ENCODE measurements at places on chromosomes 3 and 15. TPM values are rescaled to one million over a fixed set of nuclear protein-coding genes. Genes with fewer than 3 reads are reported as not detected.

GRCh38 chr3:14429237-14429636 lies 26.8 kb downstream of the SLC6A6 start:
- no peak for DNase-seq

DNA sequence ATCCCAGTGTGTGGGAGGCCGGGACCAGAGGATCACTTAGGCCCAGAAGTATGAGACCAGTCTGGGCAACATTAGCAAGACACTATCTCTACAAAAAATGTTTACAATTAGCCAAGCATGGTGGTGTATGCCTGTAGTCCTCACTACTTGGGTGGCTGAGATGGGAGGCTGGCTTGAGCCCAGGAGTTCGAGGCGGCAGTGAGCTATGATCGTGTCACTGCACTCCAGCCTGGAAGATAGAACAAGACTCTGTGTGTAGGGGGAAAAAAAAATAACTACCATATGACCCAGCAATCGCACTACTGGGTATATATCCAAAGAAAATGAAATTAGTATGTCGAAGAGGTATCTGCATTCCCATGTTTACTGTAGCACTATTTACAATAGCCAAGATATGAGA lies 22.6 kb downstream of the RYK start:
- no peak for DNase-seq

GRCh38 chr3:31009881-31010280 lies 115.4 kb upstream of the GADL1 start:
- DNase-seq = no peak

- DNase-seq = peak; percentile 50
These were observed 42.2 kb downstream of the CLDN18 start for GRCh38 chr3:138051947-138052802.

GRCh38 chr15:99916668-99917223 lies 183.5 kb upstream of the LYSMD4 start:
- DNase-seq = no peak

DNA sequence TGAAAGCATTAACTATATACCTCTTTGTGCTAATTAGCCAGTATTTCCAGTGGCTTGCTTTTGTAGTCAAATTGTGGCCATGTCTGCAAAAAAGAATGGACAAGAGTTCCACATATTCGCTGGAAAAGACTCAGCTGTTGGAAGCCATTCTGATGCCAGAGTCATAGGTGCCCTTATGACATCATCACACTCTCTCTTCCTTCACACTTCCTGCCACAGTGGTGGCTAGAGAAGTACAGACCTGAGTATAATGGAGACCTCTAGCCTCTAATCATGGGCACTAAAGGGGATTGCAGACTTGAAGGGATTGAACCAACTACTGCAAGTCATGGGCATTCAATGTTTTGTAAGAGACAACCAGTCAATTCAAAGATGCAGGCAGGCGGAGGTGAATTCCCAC lies 38.3 kb upstream of the IQCF6 start:
- DNase-seq = no peak

DNA sequence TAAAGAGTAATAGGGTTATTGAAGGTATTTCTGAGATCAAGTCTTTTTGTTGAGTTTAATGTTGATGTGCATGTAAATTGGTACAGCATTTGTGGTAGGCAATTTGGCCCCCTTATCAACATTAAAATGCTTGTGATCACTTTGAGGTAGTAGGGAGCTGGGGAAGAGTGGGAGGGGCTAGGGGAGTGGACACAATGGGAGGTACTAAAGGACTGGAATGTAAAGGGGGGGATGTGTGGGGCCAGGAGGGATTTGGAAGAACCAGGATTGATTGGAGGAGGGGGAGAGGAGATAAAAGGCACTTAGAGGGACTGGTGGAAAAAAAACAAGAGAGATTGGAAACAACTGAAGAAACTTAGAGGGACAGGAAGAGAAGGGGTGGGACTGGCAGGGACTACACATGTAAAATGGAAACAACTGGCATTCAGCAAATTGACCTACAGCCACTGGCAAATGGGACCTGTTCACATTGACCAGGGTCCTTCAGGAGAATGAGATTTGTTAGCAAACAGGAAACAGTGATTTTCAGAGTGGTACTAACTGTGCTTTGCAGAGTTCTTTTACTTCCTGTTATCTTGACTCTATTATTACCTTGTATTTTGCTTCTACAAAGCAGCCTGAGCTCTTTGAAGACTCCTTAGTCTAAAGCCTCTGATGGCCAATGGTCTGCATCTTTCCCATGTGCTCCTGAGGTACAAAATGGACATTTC lies 47.8 kb upstream of the ZBTB38 start:
- DNase-seq = no peak

DNA sequence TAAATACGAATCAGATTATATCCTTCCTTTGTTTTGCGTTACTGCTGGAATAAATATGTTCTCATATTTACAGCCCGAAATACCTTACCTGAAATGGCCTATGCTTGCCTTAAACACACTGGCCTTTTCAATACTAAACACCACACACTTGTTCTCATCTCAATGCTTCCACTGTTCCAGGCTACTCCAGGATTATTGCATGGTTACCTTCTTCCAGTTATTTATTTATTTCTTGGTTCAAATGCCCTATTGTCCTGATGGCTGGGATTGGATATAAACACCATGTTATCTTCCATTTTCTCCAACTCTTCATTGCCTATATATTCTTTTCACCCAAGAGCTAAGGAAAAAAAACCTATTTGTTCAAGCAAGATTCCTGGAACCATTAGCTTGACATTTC lies 125.3 kb downstream of the SI start:
- no peak for DNase-seq

GRCh38 chr3:82556113-82556512 lies 794.7 kb upstream of the GBE1 start:
- no peak for DNase-seq

DNA sequence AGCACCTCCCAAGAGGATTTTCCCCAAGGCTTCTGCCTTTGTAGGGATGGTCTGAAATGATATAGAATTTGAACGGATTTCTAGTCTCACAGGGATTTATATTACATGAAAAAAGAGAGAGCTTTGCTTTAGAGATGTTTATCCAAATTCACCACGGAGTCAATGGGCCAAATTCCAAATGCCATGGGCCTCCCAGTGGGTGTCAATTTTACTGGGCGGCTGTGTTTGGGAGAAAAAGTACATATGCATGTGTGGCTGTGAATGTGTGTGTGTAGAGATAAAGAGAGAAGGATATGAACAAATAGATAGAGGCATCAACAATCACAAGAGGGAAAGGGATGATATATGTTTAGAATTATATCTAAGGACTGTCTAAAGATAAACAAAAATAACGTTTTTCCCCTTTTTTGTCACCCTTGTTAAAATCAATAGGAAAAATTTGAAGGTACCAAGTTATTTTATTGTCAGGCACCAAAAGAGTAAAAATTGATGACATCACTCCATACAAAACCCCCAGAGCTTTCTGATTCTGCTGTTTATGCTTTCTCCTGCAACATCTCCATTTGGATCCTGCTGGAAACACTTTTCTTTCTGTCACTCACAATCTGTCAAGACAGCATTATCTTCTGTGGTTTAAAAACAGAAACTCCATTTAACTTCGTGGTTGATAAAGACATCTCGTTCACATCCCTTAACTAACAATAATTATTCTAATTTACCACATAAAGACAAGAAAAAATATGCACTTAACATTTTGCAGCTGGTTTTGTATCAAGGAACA lies 160.7 kb downstream of the FHIT start:
- no peak for DNase-seq

GRCh38 chr15:37166402-37166801 lies 66.1 kb upstream of the MEIS2 start:
- DNase-seq = no peak

Gene PYGO1
- 8.7 TPM for total RNA-seq

Gene PLAAT1
- total RNA-seq = not detected
